ENCODE measurements at places on chromosomes 12 and 14.
A peak's percentile ranks its signal among the peaks of the same experiment; 100 is the strongest.

- no peak for DNase-seq
Measured at GRCh38 chr12:119751961-119752360, 84.0 kb downstream of the PRKAB1 start.

DNA sequence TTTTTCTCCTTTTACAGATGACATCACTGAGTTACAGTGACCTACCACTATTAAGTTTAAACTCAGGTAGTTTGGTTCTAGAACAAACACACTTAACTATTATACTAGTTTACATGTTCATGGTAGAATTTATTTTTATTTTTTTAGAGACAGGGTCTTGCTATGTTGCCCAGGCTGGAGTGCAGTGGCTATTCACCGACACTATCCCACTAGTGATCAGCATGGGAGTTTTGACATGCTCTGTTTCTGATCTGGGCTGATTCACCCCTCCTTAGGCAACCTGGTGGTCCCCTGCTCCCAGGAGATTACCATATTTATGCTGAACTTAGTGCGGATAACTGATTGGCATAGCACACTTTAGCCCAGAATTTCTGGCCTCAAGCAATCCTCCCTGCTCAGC is 66.4 kb upstream of the LTA4H start:
- no peak for DNase-seq

GRCh38 chr14:35979531-35979930 is 153.4 kb downstream of the BRMS1L start:
- no peak for DNase-seq

- no peak for DNase-seq
Measured at GRCh38 chr12:44019118-44019517, 183.2 kb downstream of the TMEM117 start.

GRCh38 chr14:55450539-55450938 is 10.1 kb upstream of the TBPL2 start:
- DNase-seq: no peak

DNA sequence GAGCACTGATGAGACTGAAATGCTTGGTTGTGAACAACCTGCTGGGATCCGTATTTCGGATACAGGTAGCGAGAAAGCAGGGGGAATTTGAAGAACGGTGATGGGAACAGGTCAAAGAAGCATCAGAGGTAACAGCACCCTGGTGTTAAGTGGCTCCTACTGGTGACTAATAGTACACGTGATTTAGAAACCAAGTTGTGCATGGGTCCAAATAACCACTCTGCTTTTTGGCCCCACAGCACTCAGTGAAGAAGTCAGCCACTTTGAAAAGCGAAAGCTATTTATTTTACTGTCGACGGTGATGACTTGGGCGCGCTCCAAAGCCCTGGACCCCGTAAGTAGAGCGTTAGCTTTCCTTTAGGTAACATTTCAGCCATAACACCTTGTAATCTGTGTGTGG is 16.7 kb downstream of the AK7 start:
- DNase-seq: no peak

GRCh38 chr12:89932954-89933353 is 224.3 kb upstream of the ATP2B1 start:
- no peak for DNase-seq

DNA sequence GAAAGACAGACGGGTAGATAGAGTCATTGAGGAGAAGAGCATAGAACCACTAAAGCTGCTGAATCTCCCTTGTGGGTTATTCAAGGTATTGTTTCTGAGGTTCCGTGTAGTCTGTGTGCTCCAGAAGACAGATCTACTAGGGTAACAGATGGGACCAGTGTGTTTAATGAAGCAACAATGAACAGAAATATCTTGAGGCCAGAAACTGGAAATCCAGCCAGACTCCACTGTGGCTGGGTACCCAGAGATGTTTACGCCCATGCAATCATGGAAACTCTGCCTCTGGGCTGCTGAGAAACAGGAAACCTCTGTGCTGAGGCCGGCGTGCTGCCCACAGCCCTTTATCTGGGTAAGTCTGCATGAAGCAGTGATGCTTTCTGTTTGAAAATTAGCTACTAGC is 8.3 kb downstream of the PROX2 start:
- no peak for DNase-seq

DNA sequence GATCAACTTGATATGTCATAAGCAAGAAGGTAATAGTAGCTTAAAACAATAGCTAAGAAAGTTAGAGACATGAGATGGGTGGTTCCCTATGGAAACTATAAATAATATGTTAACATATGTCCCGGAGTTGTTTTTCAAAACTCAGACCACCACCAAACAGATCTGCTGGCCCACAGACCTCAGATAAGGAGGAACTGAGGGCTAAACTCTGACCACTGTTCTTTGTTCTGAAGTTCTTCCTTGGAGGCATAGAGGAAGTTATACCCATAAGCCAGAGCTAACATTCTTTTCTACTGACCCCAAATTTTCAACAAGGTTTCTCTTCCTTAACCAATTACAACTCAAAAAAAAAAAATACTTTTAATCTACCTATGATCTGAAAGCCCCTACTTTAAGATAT is 156.1 kb upstream of the FSCB start:
- DNase-seq: no peak

GRCh38 chr14:33504246-33505099 is 446.4 kb downstream of the EGLN3 start:
- DNase-seq: peak; percentile 38

- DNase-seq: no peak
Measured at GRCh38 chr14:93643676-93644075, 144.6 kb downstream of the PRIMA1 start.

- no peak for DNase-seq
Measured at GRCh38 chr12:70640901-70641300, 3.7 kb upstream of the PTPRB start.

DNA sequence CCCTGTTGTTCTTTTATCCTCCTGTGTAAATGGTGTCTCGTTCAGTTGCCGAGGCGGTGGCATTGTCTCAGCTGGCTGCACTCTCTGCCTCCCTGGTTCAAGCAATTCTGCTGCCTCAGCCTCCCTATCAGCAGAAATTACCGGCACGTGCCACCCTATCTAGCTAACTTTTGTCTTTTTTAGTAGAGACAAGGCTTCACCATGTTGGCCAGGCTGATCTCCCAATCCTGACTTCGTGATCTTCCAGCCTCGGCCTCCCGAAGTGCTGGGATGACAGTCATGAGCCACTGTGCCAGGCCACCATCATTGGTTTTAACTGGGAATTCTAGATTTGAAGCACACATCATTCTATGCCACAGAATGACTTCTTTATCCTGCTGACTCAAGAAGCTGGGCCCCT is 175.3 kb upstream of the ALG10B start:
- no peak for DNase-seq

GRCh38 chr12:5745251-5745888 is 199.7 kb downstream of the ANO2 start:
- DNase-seq: peak; percentile 31

- DNase-seq: no peak
Measured at GRCh38 chr14:35355981-35356841, 48.3 kb downstream of the NFKBIA start.

- DNase-seq: no peak
Measured at GRCh38 chr12:51672334-51672733, 81.3 kb downstream of the SCN8A start.

DNA sequence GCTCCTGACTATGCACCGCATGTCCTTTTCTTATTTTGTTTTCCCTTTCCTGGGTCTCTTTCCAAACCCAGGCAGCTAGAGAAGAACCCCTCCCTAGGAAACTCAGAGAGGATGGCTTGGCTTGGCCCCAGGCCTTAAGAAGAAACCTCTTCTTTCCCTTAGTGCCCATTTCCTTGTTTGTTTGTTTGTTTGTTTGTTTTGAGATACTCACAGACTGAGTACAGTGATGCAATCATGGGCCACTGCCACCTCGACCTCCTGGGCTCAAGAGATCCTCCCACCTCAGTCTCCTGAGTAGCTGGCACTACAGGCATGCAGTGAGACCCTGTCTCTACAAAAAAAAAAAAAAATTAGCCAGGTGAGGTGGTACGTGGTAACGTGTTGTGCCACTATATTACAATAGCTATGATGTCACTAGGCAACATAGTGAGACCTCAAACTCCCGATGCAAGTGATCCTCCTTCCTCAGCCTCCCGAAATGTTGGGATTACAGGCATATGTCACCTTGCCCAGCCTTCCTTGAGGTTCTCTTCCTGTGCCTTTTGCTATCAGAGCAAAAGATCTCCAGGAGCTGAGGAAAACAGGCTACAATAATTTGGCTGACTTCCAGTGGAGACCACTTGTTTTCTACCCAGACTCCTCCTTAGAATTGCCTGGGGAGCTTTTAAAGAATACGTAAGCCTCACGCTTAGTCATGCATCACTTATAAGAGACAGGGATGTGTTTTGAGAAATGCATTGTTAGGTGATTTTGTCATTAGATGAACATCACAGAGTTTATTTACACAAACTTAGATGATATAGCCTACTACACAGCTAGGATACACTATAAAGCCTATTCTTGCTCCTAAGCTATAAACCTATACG is 34.5 kb upstream of the LGALS3 start:
- DNase-seq: no peak

DNA sequence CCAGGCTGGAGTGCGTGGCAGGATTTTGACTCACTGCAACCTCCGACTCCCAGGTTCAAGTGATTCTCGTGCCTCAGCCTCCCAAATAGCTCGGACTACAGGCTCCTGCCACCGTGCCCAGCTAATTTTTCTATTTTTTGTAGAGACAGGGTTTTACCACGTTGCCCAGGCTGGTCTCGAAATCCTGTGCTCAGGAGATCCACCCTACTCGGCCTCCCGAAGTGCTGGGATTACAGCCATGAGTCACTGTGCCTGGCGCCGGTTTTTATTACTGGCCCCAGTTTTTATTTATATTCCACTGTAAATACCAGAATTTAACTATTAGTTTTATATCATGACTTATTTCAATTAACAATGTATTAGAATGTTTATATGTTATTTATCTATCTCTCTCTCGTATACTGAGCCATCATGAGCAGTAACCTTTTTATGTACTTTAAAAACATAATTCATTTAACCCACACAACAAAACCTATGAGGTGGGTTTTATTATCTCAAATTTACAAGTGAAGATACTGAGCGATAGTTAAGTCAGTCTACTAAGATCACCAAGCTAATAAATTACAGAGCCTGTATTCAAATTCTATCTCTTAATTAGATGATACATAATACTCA is 47.8 kb downstream of the HECTD1 start:
- DNase-seq: no peak

DNA sequence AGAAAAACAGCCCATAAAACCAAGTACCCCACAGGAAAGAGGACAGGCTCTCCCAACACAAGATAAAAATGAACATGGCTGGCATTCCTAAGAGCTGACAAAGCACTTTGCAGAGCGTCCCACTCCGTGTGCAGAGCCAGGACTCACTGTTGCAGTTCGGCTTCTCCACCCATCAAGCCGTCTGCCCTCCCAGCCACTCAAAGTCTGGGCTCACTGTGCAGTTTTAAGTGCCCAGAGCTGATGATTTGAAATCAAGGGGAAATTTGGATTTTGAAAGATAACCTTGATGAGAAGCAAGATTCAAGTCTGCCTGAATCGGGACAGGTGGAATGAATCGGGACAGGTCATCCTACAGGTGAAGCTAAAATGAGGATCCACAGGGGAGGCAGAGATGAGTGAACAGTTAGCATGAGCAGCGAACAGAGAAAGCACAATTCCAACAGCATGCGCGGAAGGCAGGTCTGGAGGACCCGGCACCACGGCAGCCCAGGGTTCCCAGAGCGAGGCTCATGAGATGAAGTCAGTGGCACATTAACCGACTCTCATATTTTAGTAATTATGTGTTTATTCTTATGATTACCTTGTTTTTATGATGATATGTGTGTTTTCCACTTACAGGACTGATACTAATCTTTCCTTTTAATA is 39.8 kb upstream of the GPR68 start:
- DNase-seq: no peak

DNA sequence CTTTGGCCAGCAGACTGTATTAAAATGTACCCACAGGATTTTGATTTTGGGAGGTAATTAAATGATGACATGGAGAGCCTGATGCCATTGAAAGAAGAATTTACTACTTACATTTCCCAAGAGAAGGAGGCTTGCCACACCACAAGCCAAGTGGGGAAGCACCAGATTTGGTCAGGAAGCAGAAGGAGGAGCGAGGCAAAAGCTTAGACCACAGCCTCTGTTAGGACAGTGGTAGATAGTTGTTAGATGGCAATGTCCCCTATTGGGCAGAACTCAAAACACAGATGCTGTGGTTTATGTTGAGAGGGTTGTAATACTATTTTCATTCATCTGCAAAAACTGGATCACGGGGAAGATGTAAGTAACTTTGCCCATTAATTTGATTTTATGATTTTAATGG is 709.4 kb downstream of the VRK1 start:
- DNase-seq: no peak

- DNase-seq: no peak
Measured at GRCh38 chr12:3728686-3729085, 24.2 kb downstream of the CRACR2A start.

GRCh38 chr12:96457191-96457930 is 32.0 kb upstream of the CFAP54 start:
- no peak for DNase-seq

DNA sequence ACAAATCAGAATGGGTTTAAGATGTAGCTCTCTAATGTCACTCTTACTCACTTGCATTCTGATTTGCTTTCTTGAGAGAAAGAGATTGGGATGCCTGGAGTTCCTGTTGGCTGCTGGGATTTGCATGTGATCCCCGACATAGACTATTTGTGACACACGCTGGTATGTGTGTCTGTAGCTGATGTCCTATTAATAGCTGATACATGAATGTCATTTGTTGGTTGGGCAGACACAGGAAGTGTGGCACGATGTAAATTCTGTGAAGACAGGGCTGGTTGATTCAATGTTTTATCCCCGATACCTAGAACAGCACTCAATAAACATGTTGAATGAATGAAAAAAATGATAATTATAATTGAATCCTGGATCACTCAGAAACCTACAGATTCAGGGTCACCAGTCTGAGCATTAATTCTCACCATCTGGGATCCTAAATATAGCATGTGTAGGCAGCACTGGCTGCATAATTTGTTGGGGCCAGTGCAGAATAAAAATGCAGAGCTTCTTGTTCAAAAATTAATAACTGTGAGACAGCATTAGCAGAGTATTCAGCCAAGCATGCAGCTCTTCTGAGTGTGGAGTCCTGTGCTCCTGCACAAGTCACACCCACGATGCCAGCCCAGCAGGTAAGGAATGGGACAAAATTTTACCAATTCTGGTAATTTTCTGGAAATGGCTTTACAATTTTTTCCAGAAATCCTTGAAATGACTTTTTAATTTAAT is 35.5 kb upstream of the SOCS2 start:
- DNase-seq: no peak

- no peak for DNase-seq
Measured at GRCh38 chr12:9319842-9320173, 111.6 kb upstream of the PZP start.

GRCh38 chr12:101946233-101946611 is 68.8 kb downstream of the DRAM1 start:
- DNase-seq: no peak

DNA sequence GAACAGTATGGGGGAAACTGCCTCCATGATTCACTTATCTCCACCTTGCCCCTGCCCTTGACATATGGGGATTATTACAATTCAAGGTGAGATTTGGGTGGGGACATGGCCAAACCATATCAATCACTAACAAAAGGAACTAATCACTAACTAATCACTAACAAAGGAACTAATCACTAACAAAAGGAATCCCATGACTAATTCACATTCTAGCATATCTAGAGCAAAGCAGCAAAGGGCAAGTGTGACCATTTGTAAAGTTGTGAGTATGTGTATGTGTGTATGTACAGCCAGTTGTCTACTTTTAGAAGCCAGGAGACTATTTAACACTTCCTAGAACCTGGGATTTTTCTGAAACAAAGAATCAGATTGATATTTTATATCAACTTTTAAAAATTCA is 30.9 kb upstream of the PCED1B start:
- no peak for DNase-seq

GRCh38 chr14:105818712-105819005 is 292.3 kb downstream of the TMEM121 start:
- DNase-seq: no peak

- no peak for DNase-seq
Measured at GRCh38 chr14:95667249-95667693, 19.0 kb upstream of the TCL1B start.

Data from forelimb muscle (tissue), 1 donor.